Activated CD8-positive, alpha-beta memory T cell treated with anti-CD3 and anti-CD28 coated beads for 1 hour (primary cell): ENCODE measurements at places on chromosomes 7 and 10.

DNA sequence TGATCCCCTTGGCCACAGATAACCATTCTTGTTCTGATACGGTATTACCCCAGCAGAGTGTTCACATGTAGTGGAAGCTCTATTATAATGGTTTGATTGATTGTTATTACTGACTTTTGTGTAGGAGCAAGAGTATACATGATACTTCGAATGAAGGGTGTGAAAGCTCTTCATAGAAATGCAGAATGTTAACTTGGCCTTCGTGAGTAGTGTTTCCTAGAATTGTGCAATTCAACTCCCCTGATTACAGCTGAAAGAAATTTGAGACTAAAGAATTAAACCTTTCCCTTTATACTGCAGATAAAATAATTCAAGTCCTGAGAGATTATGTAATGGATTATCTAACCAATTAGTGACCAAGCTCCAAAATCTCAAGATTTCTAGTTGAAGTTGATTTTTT, 38.2 kb downstream of the MKLN1 start:
- DNase-seq: no peak

DNA sequence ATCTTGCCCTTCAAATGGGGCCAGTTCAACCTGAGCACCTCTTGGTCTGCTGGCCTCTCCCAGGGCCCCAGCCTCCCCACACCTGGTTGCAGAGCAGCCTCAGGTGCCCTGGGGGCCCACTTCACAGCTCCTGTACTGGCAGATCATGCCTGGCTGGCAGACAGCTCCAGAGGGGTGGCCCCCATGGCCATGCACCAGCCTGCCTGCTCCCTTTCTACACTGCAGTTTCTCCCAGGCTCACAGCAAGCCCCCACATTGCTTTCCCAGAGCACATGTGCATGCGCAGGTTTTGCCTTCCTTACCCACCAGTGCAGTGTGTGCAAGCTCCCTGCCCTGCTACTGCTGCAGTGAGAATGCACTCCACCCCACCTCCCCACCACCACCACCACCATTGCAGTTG, 9.8 kb upstream of the MIOS start:
- no peak for DNase-seq

DNA sequence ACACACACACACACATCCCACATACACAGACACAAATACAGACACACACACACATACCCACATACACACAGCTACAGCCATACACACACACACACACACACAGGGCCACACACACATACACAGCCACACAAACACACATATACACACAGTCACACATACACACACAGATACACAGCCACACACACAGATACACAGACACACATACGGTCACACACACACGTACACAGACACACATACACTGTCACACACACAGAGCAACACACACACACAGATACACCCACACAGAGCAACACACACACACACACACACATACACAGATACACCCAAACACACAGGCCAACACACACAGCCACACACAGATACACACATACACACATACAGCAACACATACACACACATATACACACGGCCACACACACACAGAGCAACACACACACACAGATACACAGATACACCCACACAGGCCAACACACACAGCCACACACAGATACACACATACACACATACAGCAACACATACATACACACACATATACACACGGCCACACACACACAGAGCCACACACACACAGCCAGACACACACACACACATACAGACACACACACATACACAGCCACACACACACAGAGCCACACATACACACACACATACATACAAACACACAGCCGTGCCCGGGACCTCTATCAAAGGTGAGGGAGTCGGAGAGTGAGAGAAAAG, 22.3 kb downstream of the KCP start:
- DNase-seq: no peak

DNA sequence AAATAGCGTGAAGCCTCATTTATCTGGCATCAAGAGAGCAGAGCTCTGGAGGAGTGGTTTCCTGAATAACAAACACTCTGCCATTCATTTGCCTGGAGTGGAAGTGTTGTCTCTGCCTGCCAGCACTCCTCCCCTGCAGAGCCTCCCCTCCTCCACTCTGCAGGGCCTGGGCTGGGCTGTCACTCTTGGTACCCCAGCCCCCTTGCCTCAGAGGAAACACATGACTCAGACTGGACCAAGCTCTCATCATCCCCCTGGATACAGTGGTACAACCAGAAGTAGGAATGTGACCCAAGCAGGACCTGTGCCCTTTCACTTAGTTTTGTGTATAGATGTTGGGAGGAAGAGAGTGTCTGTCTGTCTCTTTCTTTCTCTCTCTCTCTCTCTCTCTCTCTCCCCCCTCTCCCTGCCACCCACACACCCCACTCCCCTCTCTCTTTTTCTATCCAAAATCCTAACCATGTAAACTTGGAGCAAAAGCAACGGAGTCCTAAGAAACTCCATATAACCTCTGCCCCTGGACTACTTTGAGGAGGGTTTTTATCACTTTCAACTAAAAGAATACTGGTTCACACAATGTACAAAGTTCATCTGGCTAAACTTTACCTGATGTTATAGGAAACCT, 43.9 kb downstream of the DOCK4 start:
- no peak for DNase-seq

GRCh38 chr7:79531116-79531515, 77.6 kb upstream of the MAGI2 start:
- no peak for DNase-seq

- DNase-seq: no peak
Measured at GRCh38 chr7:22681852-22682657, 44.9 kb upstream of the IL6 start.

GRCh38 chr7:131538813-131539179, 17.6 kb downstream of the PODXL start:
- no peak for DNase-seq

DNA sequence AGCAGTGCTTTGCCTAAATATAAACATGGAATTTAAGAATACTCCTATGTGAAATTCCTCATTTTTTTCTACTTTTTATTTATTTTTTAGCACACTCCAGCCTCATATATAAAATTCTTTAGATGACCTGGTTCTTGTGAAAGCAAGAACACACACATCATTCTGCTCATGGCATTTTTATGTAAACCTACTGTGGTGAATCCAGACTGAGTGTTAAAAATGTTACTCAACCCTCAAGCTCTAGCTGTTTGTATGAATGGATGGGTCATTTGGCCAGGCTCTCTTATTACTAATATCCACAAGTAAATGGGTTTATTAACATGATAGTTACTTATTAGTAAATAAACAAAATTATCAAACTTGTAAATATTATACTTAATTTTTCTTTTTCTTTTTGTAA, 551.7 kb upstream of the LRRN3 start:
- no peak for DNase-seq

DNA sequence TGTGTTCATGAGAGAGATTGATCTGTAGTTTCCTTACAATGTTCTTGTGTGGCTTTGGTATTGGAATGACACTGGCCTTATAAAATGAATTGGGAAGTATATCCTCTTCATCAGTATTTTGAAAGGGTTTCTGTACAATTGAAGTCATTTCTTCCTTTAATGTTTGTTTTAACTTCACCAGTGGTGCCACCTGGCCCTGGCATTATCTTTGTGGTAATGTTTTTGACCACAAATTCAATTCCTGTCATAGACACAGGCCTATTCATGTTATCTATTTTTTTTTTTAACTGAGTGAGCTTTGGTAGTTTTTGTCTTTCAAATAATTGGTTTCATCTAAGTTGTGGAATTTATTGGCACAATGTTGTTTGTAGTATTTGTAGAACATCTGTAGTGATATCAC, 127.7 kb downstream of the CDK14 start:
- DNase-seq: no peak

DNA sequence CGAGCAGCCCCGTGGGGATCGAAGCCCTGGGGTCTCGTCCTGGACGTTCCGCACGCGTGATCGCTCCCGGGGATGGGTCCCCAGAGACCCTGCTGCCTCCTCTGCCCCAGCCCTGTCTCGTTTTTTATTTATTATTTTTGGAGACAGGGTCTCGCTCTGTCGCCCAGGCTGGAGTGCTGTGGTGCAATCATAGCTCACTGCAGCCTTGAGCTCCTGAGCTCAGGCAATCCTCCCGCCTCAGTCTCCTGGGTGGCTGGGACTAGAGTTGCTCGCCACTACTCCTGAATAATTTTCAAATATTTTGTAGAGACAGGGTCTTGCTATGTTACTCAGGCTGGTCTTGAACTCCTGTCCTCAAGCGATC, 319 bp upstream of the STX1A start:
- DNase-seq: no peak

DNA sequence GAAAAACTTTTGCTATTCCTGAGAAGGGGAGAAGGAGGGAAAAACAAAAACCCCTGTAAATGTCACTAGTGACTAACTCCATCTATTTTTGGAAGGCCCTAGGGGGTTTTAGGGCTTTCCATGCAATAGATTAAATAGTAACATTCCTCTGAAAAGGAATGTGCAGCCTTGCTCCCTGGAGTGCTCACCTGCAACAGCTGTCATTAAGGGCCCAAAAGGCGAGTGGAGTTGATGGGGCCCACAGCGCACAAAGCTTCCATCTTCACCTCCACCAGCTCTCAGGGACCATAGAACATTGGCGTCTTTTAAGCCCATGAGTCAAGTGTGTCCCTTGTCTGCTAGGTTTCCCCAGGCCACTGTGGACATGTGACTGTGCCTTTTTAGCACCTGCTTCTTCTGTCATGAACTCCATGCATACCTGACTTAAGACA, 58.0 kb upstream of the IL6 start:
- DNase-seq: no peak

- DNase-seq: no peak
Measured at GRCh38 chr10:266974-267425, 131.7 kb downstream of the ZMYND11 start.

DNA sequence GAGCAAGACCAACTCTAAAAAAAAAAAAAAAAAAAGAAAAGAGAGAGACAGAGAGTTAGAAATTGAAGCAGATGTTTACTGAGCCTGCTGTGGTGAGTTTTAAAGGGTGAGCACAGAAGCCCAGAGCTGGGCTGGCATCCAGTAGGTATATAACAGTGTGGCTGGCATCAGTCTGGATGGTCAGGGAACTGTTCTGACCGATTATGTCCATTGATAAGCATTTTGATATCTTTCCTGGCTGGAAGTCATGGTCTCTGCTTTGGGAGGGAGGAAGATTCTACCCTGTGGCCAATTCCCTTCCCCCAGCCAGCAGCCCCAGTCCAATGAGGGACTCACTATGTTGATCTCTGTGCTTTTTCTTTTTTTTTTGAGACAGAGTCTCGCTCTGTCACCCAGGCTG, 65.2 kb upstream of the PODXL start:
- no peak for DNase-seq

DNA sequence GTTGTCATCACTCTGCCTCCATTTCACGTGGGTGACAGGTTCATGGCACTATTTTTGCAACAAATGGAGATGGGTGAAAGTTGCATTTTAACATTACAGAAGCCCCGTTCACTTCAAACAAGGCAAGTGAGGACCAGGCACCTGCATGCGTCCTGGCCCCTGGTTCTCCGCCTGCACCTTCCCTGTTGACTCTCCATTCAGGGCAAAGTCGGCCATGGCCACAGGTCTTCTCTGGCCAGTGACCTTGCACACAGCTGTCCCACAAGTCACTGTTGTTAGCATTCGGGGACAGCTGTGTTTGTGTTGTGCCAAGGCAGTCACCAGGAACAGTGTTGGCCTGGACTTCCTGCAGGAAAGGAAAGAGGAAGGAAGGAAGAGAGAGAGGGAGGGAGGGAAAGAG, 554.9 kb downstream of the TCERG1L start:
- no peak for DNase-seq

DNA sequence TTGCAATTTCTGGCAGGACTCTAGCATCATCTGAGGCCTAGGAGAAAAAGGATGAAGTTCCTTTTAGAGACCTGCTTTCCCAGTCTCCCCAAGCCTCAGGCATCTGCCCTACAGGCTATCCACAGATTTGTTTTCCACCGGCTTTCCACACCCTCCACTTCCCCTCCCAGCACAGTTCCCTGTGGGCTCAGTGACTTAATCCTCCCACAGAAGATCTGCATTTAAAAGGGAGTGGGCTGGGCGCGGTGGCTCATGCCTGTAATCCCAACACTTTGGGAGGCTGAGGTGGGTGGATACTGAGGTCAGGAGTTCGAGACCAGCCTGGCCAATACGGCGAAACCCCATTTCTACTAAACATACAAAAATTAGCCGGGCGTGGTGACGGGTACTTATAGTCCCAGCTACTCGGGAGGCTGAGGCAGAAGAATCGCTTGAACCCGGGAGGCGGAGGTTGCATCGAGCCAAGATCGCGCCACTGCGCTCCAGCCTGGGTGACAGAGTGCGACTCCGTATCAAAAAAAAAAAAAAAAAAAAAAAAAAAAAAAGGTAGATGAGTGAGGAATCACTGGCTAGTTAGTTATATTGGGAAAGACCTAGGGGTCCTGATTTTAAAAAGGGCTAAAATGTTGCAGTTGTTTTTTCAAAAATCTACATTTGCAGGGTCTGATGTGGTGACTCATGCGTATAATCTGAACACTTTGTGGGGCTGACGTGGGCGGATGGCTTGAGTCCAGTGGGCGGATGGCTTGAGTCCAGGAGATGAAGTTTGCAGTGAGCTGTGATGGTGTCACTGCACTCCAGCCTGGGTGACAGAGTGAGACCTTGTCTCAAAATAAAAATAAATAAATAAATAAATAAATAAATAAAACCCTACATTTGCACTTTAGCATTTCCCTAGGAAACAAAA, 119.5 kb downstream of the BAMBI start:
- no peak for DNase-seq

DNA sequence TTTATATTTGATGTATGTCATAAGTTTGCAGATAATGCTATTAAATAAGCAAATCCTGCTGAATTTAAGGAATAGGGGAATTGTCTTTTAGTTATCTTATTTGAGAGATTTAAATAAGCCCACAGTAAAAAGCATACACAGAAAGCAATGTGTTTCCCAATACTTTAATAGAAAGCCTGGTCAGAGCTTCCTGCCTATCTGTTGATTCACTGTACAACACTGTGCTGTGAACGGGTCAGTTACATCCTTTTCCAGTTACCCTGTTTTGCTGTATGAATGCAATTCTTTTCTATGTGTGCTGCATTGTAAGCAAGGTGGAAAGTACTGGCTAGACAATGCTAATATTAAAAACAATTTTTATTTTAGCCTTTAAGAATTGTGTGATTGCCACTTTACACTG, 81.2 kb downstream of the ANKRD7 start:
- no peak for DNase-seq

- no peak for DNase-seq
Measured at GRCh38 chr10:108601851-108602250, 1321.5 kb downstream of the XPNPEP1 start.

DNA sequence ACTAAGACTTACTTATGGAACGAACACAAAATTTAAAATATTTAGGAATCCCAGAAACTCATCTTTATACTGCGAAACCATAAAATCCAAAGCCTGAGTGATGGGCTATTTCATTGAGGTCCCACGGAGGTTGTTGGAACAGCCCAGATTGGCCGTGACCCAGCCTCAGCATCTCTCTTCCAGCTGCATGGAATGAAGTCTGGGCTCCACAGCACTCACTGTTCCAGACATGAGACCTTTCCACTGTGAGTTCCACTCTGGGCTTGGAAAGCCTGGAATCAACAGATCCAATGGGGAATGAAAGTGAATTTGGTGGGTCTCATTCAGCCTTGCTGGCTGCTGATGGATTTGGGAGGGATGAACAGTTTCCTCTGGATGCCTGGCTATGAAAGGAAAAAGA, 184.9 kb downstream of the EMX2 start:
- no peak for DNase-seq

GRCh38 chr7:39973801-39974200, 23.7 kb downstream of the CDK13 start:
- no peak for DNase-seq
